Activated CD8-positive, alpha-beta memory T cell treated with anti-CD3 and anti-CD28 coated beads, Interleukin-2, amount 10 ng/mL, durations not matched to agents 7 days and 5 days (primary cell): ENCODE measurements at places on chromosomes 4 and X. TPM values are rescaled to one million over a fixed set of nuclear protein-coding genes. Genes with fewer than 3 reads are reported as not detected.

The PRKG2 gene
- 0.63 TPM for total RNA-seq

The TREX2 gene
- 2.0 TPM for total RNA-seq

The FAT1 gene
- total RNA-seq = 0.05 TPM

The SHISA3 gene
- total RNA-seq = 0.61 TPM

The C4orf51 gene
- not detected for total RNA-seq

The TLR3 gene
- total RNA-seq = 3.7 TPM

The SPIN2A gene
- total RNA-seq = 1.1 TPM

The XG gene
- total RNA-seq = not detected

The UGT2B15 gene
- not detected for total RNA-seq

The PNCK gene
- total RNA-seq = not detected

The ADGRL3 gene
- not detected for total RNA-seq

- H3K4me3 ChIP-seq = no peak overlapping the region
- no peak overlapping the region for H3K27ac ChIP-seq
- H3K4me1 ChIP-seq = no peaks in the 10 kb centered on the region
- H3K36me3 ChIP-seq = no peaks in the 10 kb centered on the region
Observed at GRCh38 chr4:134501973-134502643, 300.5 kb upstream of the PABPC4L start.

DNA sequence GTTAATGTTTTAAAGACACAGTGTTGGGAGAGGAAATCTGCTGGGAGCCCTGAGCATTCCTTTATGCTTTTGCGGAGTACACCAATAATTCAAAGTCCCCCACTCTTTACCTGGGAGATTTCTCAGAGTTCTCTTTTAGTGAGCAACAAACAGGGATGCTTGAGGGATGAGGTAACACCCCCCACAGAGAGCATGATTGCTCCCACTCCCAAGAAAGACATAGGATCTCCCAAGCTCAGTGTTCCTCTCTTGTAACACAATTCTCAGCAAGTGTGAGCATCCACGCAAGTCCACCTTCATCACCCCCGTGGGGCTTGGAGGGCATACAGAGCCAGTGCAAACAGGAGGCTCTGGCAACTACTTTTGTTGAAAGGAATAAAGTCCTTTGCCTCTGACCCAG is 36.1 kb downstream of the GSPT2 start:
- H3K27ac ChIP-seq = no peak overlapping the region
- H3K4me3 ChIP-seq = no peak overlapping the region
- peaks cover 15% of the 10 kb centered on the region for H3K27me3 ChIP-seq
- DNase-seq = no peak
- no peaks in the 10 kb centered on the region for H3K4me1 ChIP-seq

DNA sequence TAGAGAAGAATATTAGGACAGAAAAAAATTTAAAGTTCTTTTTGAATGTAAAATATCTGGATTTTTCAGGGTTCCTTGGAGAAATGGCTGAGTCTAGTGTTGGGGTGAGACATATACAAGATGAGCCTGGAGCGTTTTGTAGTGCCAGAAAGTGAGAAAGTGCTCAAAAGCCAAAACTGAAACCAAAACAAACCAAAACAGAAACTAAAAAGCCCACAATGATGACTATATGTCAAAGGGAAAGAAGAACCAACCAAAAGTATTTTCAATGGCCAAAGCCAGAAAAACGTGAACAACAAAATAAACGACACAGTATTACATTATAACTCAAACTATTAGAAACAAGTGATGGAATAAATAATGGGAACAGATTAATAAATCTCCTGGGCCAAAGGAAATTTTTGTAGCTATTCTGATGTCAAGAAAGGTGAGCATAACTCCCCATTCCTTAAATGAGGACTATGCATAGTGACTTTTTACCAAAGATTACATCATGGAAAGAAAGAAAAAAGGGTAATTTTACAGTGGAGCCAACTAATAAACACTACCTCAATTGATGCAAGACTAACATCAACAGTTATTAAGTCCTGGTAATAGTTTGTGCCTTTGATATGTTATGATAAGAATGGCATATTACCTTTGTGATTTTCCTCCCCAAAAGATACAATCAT is 1137.6 kb downstream of the C4orf33 start:
- H3K27ac ChIP-seq = peak overlapping the region; percentile 66
- H3K27me3 ChIP-seq = no peaks in the 10 kb centered on the region
- no peak for DNase-seq
- H3K36me3 ChIP-seq = no peaks in the 10 kb centered on the region
- peaks cover 5% of the 10 kb centered on the region for H3K4me1 ChIP-seq

DNA sequence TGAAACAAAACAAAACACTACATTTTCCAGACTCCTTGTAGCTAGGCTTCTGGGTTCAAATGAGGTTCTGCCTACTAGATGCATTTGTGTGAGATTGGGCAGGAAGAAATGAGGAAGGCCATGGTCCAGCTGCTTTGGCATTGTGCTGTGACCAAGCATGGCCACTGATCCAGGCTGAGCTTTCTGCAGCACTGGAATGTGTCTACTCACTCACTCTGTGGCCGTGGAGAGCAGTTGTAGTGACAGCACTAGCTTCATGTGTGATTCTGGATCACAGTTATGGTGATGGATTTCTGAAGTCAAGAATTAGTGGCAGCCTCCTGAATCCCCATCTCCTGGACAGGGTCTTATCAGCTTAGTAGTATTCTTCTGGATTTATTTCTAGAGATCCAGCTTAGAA is 358.9 kb downstream of the GPAT3 start:
- H3K4me1 ChIP-seq = peaks cover 2% of the 10 kb centered on the region
- H3K27ac ChIP-seq = no peak overlapping the region
- no peak overlapping the region for H3K4me3 ChIP-seq
- no peaks in the 10 kb centered on the region for H3K36me3 ChIP-seq
- DNase-seq = no peak
- H3K27me3 ChIP-seq = no peaks in the 10 kb centered on the region

DNA sequence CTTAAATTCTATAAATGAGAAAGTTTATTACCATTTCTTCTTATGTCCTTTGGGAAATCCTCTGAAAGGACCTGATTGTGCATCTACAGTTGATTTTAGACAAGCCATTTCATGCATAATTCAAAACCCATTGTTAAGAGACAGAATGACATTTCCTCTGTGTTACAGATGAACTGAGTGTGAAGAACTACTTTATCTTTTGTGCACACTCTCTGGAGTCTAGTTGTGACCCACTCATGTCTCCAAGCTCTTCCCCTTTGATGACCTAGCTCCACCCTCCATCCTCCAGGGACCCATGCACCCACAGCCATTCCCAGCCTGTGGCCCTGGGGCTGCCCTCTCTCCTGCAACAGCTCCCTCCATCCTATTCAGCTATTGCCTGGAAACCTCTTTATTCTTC is 57.5 kb upstream of the BMPR1B start:
- no peaks in the 10 kb centered on the region for H3K36me3 ChIP-seq
- H3K27me3 ChIP-seq = no peaks in the 10 kb centered on the region
- H3K27ac ChIP-seq = no peak overlapping the region
- H3K4me1 ChIP-seq = no peaks in the 10 kb centered on the region
- DNase-seq = no peak
- H3K4me3 ChIP-seq = no peak overlapping the region

DNA sequence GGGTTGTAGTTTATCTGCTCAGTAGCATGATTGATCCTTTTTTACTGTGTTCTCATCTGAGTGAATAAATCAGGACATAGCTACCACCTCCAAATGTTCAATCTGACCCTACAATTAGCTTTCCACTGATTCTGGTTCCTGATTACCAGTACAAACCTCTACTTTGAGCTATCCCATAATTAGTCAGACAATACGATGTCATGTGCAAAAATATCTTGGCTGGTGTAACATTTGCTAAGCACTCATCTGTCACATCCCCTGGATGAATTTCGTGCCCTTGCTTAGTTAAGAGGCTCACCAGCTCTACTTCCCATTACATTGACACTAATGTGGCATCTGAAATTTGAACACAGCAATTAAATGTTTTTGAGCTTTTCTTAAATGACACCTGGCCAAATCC is 1101.0 kb upstream of the PCDH7 start:
- no peaks in the 10 kb centered on the region for H3K4me1 ChIP-seq
- no peak overlapping the region for H3K27ac ChIP-seq
- H3K27me3 ChIP-seq = no peaks in the 10 kb centered on the region
- no peak for DNase-seq

- H3K27me3 ChIP-seq = no peaks in the 10 kb centered on the region
- H3K27ac ChIP-seq = no peak overlapping the region
- no peak overlapping the region for H3K4me3 ChIP-seq
- H3K36me3 ChIP-seq = no peaks in the 10 kb centered on the region
Observed at GRCh38 chr4:30601070-30601865, 118.9 kb upstream of the PCDH7 start.

DNA sequence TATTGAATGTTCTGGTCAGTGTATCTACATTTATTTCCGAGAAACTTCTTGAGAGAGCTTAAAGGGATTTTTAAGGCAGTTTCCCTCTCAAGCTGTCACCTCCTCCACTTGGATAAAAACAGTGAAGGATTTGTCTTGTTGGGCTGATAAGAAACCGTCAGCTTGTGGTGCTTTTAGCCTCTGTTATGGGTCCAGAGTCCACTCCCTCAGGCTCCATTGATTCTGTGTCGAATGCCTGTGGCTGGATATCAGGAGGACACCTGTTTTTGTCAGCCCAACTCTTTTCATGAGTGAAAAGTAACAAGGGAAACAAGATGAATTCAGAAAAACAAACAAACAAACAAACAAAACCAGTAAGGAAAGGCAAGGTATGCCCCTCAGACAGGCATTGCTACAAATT is 12.4 kb downstream of the CLCN4 start:
- no peak overlapping the region for H3K4me3 ChIP-seq
- peaks cover 6% of the 10 kb centered on the region for H3K27me3 ChIP-seq
- no peak for DNase-seq
- H3K36me3 ChIP-seq = no peaks in the 10 kb centered on the region
- H3K27ac ChIP-seq = no peak overlapping the region
- peaks cover 20% of the 10 kb centered on the region for H3K4me1 ChIP-seq

GRCh38 chrX:141468940-141469339 is 115.6 kb downstream of the SPANXA1 start:
- H3K36me3 ChIP-seq = no peaks in the 10 kb centered on the region
- no peaks in the 10 kb centered on the region for H3K4me1 ChIP-seq
- DNase-seq = no peak
- no peak overlapping the region for H3K4me3 ChIP-seq

DNA sequence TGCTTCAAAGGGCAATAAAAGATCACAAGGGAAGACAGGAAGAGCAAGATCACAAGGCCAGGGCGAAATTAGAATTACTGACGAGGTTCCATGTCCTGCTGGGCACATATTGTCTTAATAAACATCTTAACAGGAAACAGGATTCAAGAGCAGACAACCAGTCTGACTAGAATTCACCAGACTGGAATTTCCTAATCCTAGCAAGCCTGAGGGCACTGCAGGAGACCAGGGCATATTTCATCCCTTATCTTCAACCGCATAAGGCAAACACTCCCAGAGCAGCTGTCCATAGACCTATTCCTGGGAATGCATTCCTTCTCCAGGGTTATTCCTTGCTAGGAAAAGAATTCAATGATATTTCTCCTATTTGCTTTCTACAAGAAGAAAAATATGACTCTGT is 12.4 kb upstream of the TDO2 start:
- no peak for DNase-seq
- H3K4me3 ChIP-seq = no peak overlapping the region
- no peaks in the 10 kb centered on the region for H3K27me3 ChIP-seq
- H3K36me3 ChIP-seq = no peaks in the 10 kb centered on the region
- no peak overlapping the region for H3K27ac ChIP-seq

DNA sequence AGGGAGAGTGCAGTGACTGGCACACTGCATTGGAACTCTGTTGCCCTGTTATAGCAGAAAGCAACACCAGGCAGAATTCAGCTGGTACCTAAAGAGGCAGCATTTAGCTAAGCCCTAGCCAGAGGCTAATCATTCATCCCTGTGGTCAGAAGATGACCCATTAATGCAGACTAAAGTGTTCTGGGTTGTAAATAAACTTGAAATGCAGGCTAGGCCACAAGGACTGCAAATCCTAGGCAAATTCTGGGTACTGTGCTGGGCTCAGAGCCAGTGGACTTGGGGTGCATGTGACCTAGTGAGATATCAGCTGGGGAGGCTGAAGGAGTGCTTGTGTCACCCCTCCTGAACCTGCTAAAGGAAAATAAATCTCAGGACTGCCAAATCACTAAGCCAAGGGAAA is 91.2 kb downstream of the LPAR4 start:
- no peak for DNase-seq
- no peaks in the 10 kb centered on the region for H3K27me3 ChIP-seq
- no peak overlapping the region for H3K4me3 ChIP-seq
- no peaks in the 10 kb centered on the region for H3K4me1 ChIP-seq
- no peaks in the 10 kb centered on the region for H3K36me3 ChIP-seq

DNA sequence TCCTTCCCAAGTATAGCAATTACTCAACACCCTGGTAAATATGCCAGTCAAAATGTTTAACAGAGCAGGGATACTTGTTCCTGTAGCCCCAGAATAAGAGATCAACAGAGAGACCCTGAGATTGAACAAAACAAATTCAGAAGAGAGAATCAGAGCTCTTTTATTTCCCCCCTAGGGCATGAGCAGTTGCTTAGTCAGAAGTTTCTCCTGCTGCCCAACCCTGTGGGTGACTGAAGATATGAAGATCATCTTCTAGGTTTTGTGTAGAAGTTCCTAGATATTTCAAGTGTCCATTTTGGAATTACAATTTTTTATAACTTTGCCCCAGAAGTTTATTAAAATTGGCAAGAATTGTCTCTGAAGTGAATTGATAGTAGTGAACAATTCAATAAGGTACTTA is 59.1 kb upstream of the RXFP1 start:
- no peak overlapping the region for H3K4me3 ChIP-seq
- DNase-seq = no peak
- H3K27ac ChIP-seq = no peak overlapping the region
- no peaks in the 10 kb centered on the region for H3K36me3 ChIP-seq
- no peaks in the 10 kb centered on the region for H3K4me1 ChIP-seq

DNA sequence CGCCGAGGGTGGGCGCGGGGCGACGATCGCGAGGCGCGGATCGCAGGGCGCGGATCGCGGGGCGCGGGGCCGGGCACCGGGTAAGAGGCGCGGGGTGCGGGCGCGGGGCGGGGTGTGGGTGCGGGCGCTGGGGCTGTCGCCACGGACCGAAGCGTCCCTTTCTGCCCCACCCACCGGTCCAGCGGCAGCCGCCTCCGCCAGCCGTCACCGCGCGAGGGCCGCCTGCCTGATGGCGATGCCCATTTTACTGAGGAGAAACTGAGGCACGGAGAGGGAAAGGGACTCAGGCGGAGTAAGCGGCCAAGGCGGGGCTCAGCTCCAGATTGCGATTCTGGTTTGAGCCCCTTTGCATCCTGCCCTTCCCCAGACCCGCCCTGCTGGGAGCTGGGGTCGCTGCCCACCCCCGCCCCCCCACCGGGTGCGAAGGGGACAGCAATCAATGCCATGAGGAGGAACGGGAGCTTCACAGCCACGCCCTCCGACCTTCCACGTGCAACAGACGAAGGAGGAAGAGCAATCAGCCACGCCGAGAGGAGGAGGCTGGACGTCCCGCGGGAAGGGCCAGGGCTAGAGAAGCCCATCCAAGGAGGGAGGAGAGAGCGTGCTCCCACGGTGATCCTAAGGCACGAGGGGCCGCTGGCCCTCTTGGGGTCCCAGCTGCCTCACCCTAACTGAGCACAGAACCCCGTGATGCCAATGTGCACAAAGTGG is 10.9 kb upstream of the MAN2B2 start:
- no peak overlapping the region for H3K4me3 ChIP-seq
- no peak for DNase-seq
- H3K4me1 ChIP-seq = peaks cover 7% of the 10 kb centered on the region
